ENCODE measurements at places on chromosomes 5 and 9.

GRCh38 chr9:19946441-19947109 is 157.7 kb upstream of the SLC24A2 start:
- DNase-seq: no peak

DNA sequence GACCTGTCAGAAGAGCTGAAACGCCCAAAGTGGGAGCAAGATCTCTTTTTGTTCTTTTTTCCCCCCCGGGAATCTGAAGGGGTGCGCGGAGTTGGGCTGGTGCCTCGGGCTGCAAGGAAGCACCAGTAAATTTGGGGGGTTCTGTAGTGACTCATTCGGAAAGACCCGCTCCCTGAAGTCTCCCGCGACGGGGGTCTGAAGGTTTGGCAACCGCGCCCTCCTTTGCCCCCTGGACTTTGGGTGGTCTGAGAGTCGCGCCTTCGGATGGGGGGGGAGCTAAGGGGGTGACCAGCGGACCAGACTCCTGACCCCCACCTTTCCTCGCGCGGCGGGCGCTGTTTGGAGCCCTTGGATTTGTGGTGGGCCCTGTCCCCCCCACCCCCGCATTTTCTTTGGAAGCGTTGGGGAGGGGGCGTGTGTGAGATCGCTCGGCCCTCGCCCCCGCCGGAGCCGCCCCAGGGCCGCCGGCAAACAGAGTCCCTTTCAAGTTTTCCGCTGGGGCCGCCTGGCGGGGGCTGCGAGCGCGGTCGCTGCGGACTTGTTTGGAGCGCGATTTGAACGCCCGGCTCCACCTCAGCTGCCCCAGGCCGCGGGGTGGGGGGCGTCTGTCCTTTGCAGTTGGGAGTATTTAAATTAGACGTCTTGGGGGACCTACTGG is 2.0 kb downstream of the CXXC5 start:
- no peak for DNase-seq

- DNase-seq: no peak
These were observed 19.7 kb downstream of the ANP32B start for GRCh38 chr9:98002808-98003207.

DNA sequence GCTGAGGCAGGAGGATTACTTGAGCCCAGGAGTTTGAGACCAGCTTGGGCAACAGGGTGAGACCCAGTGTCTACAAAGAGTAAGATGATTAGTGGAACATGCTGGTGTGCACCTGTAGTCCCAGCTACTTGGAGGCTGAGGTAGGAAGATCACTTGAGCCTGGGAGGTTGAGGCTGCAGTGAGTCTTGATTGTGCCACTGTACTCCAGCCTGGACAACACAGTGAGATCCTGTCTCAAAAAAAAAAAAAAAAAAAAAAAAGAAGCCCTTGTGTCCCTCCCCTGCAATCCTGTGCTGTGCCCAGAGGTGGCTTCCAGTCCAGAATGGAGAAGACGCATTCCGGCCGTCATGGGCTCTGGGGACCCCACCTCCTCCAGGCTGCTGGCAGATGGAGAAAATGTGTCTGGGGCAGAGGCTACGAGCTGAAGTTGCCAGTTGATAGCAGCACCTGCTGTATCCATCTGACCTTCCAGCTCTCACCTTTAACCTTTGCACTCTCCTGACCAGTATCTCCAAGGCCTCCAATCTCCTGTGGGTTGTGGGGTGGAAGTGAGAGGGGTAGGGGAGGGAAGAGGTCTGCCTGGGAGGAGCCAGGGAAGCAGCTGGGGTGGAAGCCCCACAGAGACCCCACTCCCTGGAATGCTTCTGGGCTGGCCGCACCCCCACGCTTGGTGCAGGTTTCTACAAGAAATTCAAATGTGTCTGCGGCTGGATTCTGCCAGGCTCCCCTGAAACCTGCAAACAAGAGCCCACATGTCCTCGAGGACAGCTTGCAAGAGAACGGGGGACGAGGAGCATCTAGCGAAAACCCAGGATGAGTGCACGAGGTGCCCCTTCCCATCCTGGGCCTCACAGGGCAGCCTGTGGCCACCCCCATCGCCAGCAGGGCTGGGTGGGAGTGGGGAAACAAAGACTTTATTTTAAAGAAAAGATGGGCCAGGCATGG is 148.3 kb upstream of the IER5L start:
- DNase-seq: no peak

DNA sequence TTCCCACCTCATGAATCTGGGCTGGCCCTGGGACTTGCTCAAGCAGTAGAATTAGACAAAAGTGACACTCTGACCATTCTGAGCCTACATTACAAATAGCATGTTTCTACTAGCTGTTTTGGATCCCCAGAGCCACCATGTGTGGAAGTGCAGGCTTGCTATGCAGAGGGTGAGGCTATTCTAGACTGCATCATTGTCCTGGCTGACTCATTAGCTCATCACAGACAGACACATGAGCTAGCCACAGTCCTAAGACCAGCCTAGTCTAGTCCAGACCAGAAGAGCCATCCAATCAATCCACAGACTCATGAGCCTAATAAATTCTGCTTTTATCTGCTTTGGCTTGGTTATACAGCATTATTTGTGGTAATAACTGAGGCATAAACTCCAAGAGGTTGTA is 351.9 kb downstream of the PRELID2 start:
- no peak for DNase-seq

- DNase-seq: no peak
These were observed 32.3 kb downstream of the MARCHF11 start for GRCh38 chr5:16147179-16147900.

- DNase-seq: no peak
These were observed 722 bp upstream of the LHX3 start for GRCh38 chr9:136205707-136205992.

DNA sequence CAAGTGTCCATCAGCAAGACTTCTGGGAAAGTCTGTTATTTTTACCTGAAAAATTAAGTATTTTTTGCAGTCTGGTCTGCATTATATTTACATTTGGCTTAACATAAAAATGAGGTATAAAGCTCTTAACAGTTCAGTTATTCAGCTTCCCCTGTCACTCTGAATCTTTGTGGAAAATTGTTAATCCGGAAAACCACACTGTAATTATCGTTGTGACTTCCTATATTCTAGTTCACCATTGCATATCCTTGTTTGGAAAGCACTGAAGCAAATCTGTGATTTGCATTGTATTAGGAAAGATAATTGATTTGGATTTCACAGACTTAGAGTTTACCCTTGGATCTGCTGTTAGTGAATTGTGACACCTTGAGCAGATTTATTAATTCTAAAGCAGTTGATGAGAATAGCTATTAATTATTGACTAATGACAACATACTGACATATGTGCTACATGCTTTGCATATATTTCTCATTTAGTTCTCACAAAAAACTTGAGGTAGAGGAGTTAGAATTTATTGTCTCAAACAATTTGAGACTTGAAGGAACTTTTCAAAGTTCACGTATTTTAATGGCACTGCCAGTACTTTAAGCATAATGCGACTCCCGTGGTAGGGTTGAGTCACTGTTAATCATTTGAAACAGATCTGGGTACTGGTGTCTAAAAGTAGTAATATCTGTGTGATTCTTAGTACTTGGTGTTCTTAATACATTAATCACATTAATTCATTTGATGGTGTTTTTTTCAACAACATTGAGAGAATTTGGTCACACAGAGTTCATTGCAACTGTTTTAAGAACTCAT is 71.8 kb upstream of the LRRC70 start:
- DNase-seq: no peak

DNA sequence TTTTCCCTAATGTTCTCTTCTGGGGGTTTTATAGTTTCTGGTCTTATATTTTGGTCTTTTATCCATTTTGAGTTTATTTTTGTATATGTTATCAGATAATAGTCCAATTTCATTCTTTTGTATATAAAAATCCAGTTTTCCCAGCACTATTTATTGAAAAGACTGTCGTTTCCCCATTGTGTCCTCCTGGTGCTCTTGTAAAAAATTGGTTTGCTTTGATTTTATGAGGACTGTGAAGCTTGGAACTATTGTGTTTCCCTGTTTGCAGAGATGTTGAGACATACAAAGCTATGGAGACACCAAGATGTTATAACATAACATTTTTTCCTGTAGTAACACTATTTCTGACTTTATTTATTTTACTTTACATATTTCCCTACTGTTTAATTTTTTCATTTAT is 163.3 kb upstream of the TUT7 start:
- DNase-seq: no peak

DNA sequence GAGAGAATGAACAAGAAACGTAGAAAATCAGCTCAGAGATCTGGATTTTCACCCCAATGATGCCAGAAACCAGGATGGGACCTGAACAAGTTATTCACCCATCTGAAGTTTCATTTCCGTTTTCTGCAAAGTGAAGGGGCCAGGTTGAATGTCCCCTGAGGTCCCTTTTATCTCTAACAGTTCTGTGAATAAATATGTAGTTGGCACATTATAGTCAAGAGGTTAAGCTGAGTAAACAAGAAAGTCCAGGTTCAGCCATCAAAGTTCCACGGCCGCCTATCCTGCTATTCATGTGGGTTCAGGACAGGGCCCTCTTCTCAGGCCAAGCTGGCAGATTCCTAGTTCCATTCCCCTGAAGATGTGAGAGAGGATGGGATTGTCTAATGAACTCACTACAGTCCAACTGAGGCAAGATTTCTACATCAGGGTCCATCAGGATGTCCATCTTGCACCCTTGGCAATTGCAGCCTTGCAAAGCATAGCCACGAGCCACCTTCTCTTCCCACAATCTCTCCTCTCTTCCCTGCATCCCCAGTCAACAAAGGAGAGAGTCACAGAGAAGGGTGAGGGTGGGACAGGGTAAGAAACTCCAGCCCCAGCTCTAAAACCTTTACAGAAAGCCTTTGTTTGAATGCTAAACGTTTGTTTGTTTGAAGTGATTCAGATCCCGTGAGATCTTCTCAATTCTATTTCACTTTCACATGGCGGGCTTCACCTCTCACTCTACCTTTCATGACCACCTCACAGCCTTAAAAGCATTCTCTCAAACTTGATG is 311.0 kb downstream of the SLIT3 start:
- DNase-seq: no peak

- DNase-seq: no peak
These were observed 32.4 kb downstream of the LPAR1 start for GRCh38 chr9:111005746-111006470.

DNA sequence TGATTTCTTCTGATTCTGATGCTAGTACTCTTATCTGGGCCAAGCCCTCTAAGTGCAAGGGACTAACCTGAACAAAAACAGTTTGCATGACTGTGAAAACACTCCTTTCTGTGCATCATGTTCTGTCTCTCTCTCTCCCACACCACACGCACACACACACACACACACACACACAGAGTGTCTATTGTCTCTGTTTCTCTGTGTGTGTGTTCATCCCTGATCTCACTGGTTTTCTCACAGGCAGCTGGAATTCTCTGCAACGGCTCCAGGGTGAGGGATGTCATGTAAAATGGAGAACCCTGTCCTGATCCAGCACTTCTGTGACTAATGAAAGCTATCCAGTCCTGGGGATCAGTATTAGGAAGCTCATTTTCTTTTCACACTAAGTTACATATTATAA is 453.1 kb upstream of the RGMB start:
- no peak for DNase-seq

DNA sequence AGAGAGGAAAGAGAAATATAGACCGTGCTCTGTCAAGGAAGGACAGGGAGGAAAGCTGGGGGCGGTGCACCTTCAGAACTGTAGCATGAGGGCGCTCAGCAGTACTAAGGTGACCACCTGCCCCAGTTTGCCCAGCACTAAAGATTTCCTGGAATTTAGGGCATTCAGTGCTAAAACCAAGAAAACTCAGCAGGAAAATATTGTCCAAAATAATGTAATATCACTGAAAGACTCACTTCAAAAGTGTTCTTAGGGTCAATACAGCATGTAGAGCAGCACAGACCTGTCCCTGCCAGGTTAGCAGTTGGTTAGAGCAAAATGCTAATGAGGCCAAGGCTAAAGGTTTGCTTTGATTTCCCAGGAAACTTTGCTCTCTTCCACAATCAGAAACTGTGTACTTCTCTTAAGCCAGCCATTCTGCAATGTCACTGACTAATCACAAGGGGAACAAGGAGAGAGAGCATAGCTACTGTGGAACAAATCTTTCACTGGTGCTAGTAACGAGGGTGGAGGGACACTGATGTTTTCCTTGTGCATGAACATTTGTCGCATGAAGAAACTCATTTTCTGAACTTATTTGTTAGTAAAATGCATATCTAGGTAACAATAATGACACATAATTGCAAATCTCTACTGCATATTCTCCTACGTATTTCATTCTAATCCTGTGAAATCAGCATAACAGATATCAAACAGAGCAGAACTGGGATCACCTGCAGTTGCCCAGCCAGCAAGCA is 53.0 kb upstream of the GRAMD2B start:
- DNase-seq: no peak

DNA sequence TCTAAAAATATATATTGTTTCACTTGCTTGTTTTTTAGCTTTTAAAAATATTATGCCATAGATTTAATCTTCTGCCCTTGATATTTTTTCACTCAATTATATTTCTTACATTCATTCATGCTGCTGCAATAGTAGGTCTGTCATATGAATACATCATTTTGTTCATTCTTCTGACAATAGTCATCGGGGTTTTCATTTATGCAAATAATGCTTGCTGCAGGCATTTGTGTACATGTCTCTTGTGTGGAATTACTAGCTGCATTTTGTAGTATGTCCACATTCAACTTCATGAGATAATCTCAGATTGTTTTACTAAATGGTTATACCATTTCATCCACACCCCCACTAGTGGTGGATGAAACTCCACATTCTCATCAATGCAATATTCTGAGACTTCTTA is 5.3 kb upstream of the PLPP1 start:
- DNase-seq: no peak

- no peak for DNase-seq
These were observed 72.5 kb upstream of the UBTD2 start for GRCh38 chr5:172356047-172356446.

- DNase-seq: no peak
These were observed 1974.8 kb downstream of the EFNA5 start for GRCh38 chr5:105695941-105696340.

All from activated CD8-positive, alpha-beta memory T cell treated with anti-CD3 and anti-CD28 coated beads for 1 hour (primary cell).